KG1 (cell line): ENCODE measurements at places on chromosomes 5 and 9.

DNA sequence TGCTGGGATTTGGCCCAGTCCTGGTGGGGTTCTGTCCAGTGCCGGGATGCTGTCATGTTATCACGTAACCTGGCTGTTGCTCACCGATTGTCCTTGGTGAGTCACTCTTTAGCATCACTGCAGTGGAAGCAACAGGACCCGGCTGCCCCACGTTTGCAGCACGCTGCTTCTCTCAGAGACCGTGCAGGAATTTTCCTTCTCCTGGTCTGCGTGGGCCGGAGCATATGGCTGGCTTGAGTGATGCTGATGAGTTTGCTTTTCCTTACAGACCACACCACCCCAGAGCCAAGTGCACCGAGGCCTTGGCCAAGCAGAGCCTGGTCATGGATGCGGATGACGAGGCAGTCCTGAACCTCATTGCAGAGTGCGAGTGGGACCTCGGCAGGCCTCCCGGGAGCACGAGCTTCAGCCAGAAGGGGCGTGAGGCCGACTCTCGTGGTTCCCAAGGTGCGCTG is 21.4 kb downstream of the CEP72 start:
- no peak for DNase-seq

DNA sequence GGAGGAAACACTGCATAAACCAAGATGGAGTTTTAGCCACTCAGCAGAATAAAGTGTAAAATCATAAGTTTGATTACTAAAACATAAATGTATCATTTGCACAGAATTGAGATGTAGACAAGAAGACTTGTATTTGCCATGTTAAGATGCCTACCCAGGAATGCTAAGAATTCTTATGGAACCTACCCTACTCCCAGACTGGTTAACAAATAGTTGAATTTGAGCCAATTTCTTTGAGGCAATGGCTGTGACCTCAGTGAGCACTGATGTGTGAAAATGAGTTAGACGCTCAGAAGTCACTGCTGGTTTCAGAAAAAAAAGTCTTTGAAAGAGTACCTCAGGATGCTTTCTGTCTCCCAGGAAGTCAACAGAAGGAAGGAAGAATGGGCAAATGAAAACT is 95.6 kb downstream of the ESM1 start:
- no peak for DNase-seq

GRCh38 chr9:87567001-87567400 is 69.3 kb downstream of the DAPK1 start:
- no peak for DNase-seq

- no peak for DNase-seq
Measured at GRCh38 chr5:159319832-159320231, 10.5 kb downstream of the IL12B start.

DNA sequence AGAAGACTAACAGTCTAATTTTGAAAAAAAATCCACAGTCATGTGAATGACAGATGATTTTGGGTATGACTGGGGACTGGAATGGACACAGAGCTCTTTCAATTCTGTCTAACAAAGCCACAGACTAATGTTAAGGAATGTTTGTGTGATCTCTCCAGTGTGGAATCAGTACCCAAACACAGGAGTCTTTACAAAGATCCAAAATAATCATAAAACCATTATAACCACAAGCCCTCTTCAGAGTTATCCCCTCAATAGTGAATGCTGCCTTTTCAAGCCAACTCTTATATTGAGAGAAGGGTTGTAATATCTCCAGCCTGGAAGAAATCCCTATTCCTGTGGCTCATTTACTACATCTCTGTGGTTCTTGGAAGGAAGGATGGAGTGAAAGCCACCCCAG is 552.0 kb upstream of the CLINT1 start:
- DNase-seq, result no peak

DNA sequence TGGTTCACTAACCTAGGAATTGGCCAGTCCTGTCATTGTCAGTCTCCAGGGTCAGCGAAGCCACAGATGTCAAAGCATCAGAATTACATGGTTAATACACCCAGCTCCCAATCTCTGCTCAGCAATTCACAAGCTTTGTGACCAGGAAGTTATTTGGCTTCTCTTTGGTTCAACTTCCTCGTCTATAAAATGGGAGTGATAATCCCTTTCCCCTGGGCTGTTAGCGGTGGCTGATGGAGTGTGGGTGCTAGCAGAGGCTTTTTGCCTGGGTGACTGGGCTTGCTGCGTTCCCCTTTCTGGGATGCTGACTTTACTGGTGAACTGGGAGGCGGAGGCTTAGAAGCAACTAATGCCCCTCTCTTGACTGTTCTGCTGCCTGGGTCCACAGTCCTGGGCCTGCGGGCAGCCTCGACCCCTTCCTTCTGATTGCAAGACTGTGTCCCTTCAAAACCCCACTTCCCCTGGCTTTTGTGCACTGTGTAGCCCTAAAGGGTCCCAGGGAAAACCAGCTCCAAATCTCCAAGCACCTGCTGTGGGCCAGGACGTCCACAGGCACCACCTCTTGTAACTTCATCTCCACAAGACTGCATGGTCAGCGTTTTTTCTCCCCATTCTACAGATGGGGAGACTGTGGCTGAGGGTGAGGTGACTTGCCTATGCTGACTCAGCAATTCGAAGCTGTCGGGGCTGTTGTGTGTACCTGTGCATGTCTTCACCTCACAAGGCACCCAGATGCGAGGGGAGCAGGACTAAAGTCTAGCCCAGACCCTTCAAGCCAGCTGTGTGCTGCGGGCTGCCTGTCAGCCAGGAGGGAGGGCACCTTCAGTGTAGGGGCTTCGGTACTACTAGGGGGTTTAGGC is 45.2 kb upstream of the NEURL1B start:
- DNase-seq, result no peak

DNA sequence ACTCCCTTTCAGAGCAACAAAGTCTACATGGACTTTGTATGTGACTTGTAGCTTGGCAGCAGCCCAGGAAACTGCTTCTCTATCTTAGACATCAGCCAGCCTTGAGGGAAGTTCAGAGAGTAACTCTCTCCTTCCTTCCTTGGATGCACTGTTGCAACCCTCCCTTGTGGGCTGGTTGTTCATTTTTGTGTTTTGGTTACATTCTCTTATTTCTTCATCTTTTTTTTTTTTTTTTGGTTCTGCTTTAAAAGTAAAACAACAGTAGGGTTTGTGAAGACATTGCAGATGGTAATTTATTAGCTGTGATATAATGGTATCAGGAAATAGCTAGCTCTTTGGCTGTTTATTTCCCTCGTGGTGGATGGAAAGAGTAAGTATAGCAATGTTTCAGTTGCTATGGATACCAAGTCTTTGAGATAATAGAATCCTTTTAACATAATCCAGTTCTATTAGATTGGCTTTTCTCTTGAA is 97.9 kb upstream of the MAMDC2 start:
- DNase-seq, result peak; percentile 8

DNA sequence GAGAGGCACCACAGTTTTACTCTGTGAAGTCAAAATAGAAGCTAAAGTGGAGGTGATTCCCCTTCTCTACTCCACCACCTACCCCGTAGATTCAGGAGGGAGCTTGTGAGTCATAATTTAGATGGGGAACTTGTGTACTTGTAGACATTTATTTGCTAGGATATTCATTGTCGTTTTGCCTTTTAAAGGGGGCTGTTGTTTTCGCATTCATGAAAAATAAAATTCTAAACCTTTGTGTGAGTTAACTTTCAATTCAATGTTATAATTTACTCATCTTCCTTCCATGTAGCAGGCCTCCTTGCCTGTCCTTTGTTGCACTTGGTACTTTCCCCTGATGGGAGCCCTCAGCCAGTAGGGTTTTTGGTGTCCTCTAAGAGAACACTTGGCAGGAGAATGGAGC is 22.0 kb downstream of the SECISBP2 start:
- no peak for DNase-seq

- no peak for DNase-seq
Measured at GRCh38 chr9:34986540-34987047, 3.0 kb upstream of the DNAJB5 start.

- DNase-seq, result no peak
Measured at GRCh38 chr9:134717924-134718645, 76.5 kb downstream of the COL5A1 start.

DNA sequence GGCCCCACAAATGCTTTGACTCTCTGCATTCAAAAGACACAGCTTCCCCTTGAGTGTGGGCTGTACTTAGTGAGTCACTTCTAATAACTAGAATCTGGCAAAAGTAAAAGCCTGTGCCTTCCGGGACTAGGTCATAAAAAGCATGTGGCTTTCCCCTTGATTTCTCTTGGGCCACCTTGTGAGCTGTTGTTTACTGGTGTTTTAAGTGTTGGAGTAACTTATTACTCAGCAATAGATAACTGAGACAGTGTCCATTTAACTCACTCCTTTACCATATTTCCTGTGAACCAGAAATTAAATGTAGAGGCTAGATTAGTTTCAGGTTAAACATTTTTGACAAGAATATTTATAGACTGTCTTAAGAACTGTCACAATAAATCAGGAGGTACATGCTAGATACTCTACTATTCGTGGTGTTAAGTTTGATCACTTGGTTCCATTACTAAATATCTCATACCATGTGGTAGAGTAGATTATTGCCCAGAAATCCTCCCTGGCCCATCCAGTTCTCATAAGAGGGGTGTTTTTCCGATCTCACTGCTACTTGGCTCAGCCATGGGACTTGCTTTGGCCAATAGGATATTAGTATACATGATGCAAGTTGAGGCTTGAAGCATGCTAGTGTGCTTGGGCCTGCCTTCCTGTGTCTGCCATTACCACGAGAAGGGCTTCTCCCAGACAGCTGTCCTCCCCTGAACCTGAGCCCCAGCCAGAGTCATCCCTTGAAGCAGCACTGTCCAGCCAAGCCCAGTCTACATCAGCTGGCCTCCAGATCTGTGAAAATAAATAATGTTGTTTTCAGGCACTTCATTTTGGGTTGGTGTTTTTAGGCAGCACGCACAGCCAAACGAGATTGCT is 10.4 kb upstream of the CMBL start:
- no peak for DNase-seq

DNA sequence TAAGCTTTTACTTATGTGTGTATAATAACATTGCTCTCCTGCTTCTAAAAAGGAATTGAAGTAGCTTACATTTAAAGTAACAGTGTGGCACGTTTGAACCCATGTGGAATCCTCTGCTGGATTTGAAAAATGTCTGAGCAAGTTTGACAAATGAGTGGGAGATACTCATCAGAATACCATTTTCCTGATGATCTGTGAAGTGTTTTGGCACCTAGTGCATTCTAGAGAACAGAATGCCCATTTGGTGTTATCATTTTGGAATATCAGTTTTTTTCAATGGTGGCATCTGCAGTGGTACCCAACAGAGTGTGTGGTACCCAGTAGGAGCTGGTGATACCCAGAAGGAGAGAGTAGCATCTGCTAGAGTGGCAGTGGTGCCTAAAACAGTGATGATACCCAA is 471.1 kb downstream of the PLK2 start:
- DNase-seq, result no peak

- DNase-seq, result no peak
Measured at GRCh38 chr9:70263421-70263820, 4.6 kb downstream of the SMC5 start.

DNA sequence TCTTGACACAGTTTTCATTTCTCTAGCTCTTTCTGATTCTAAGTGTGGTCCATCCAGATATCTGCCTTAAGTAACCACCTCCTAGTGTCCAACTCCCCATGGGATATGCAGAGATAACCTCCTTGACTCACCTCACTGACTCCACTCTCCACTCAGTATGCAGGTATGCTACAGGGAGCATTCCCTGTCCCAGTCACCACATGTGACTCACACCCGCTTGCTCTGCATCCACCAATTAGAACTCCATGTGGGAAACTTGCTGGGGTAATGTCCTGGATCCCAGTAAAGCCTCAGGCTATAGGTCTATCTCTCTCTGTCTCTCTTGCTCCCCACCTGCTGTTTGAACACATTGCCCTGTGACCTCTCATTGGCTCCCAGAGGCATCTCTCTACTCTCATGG is 563.9 kb downstream of the HTR1A start:
- no peak for DNase-seq

- no peak for DNase-seq
Measured at GRCh38 chr9:125812403-125812802, 65.2 kb downstream of the PBX3 start.

DNA sequence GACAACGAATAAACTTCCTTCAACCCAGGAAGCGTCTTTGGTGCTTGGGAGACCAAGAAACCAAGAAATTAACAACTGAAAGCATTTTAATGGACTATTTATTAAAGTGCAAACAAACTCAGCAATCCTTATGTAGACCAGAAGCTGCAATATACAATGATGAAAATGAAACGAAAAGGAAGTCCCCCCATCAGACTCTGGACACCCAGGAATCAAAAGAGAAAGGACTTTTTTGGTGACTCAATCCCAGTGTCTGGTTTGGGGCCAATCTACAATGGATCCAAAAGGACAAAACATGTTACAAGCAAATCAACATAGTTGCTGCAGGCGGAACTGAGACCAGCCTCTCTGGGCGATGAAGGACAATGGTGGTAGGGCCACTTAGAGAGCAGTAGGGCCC is 39.5 kb downstream of the C9orf152 start:
- no peak for DNase-seq

GRCh38 chr5:142495531-142495930 is 170.7 kb upstream of the SPRY4 start:
- no peak for DNase-seq

- DNase-seq, result no peak
Measured at GRCh38 chr5:109605207-109605730, 84.5 kb upstream of the MAN2A1 start.

- no peak for DNase-seq
Measured at GRCh38 chr5:62282064-62282463, 23.9 kb upstream of the KIF2A start.

GRCh38 chr5:146447734-146448380 is 724 bp downstream of the TCERG1 start:
- DNase-seq, result no peak

- DNase-seq, result no peak
Measured at GRCh38 chr9:112326194-112326593, 7.2 kb downstream of the PTBP3 start.

- no peak for DNase-seq
Measured at GRCh38 chr9:78831726-78832125, 534.8 kb downstream of the PSAT1 start.

DNA sequence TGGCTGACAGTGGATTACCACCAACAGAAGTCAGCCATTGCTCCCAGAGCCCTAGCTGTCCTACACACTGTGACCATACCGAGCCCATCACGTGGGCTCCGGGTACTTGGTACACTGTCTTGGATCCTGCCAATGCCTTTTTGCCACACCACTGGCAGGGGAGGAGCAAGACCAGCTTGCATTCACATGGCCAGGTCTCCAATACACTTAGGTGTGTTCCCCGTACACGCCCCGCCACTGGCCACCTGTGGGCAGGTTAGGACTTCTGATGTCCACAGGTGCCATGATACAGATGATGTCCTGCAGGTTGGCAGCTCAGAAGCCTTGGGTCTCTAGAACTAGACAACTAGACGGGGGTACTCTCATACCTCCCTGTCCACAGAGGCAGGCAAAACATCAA is 5.4 kb upstream of the DIPK1B start:
- DNase-seq, result no peak

GRCh38 chr5:96433066-96433447 is at the start of gene PCSK1:
PCSK1 (minus strand) TSS chr5:96433248; CDS start chr5:96433042, 206 bp downstream.
- DNase-seq, result no peak
